ENCODE measurements at places on chromosomes 7 and 10.

GRCh38 chr7:12403287-12404181, at the start of gene VWDE:
Gene VWDE (minus strand): TSS chr7:12403865. CDS start chr7:12403716, 149 bp downstream.
- no peak for DNase-seq

DNA sequence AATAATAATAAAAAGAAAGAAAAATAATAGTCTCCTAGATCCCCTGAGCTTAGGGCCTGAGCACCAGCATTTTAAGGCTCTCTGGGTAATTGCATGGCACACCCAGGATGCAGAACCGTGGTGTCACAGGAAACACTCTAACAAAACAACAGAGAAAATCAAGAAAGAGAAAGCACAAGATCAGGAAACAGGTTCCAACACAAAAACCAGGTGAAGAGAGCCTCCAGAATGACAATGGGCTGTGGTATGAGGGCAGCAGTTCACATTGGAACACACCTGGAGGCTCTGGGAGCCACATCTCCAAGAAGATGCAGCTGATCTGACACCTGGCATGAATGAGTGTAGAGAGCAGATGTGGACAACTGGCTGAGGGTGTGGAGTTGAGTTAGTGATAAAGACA, 7.1 kb downstream of the MMRN2 start:
- no peak for DNase-seq

- no peak for DNase-seq
Observed at GRCh38 chr7:133871757-133872156, 255.4 kb upstream of the LRGUK start.

DNA sequence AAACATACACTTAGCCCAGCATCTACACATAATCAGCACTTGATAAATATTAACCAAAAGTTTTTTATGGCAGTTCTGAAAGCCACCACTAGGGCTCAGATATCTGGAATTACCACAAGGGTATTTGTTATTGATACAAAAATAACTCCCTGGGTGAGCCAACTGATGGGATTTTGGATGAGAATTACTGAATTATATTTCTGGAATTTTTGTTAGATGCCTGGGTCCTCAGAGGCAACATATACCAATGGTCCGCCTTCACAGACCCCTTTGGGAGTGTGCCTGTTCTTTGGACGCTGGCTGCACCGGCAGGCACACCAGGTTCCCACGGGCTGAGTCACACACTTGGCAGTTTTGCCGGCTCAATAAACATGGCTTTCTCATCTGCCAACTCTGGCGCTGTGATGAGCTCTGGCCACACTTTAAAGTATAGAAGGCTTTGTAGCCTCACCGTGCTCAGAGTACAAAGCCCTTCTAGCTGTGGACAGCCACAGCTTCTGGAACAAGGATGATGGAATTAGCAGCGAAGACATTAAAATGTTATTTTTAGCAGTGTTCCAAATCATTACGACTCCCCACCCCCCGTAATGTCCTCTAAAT, 24.5 kb upstream of the EEPD1 start:
- DNase-seq, result no peak

DNA sequence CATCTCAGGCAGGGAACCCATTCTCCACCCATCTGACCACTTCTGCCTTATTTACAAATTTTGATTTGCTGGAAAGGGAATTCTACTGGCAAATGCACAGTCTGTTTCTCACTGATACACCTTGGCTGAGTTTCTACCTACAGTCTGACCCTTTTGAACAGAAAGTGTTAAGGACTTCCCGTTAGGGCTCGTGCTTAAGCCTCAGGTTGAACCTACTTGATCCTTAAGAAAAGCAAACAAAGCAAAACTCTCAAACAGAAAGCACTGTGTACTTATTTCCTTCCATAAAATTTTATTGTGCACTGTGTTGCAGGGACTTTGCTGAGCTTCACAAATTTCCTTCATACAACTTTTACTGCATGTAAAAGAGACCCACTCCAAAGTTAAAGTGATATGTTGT, 367.8 kb downstream of the NRG3 start:
- DNase-seq, result no peak

GRCh38 chr7:9231630-9232121, 798.3 kb downstream of the NXPH1 start:
- no peak for DNase-seq

- DNase-seq, result no peak
Observed at GRCh38 chr7:976901-977325, 1.6 kb upstream of the COX19 start.

DNA sequence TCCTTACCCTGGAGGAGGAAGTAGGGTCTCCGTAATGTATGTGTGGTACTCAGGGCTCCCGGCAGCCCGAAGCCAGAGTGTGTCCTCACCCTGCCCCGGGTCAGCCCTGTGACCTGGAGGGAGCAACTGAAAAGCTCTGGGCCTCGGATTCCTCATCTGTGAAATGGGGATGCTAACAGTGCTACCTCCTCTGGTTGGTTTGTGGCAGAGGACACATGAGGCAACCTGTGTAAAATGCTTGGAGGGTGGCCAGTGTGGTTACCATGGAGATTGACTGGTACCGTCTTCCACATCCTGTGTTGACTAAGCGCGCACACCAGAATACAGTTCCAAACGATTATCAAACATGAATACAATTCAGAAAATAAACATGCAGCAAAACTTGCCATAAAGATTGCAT, 163.8 kb upstream of the KLF6 start:
- DNase-seq, result peak; percentile 21

GRCh38 chr7:143237366-143237765, 15.5 kb downstream of the TAS2R40 start:
- no peak for DNase-seq

DNA sequence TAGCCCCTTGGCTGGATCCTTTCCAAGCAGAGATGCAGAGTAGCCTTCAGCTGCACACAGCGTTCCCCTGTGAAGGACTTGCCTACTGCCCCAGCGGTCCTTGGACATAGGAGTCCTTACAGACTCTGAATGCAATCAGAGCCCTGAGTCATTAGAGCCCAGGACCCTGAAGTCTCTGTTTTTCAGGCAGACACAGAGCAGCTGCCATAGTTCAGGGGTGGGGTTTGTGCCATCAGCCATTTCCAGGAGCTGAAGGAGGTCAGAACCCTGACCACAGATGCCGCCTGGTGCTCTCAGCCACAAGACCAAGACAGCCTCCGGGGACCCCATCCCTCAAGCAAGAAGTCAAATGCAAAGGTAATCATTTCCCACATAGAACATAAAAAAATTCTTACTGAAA, 32.8 kb upstream of the WDFY4 start:
- DNase-seq, result no peak

- DNase-seq, result no peak
Observed at GRCh38 chr7:31000161-31000693, 36.5 kb downstream of the GHRHR start.

GRCh38 chr7:142025896-142026295, 30.2 kb downstream of the MGAM start:
- DNase-seq, result no peak

Measured in stimulated activated CD4-positive, alpha-beta T cell treated with anti-CD3 and anti-CD28 coated beads, Interleukin-1b, Interleukin-23, amount 100 ng/mL, for 1 hour (primary cell).